ENCODE measurements at places on chromosomes 7 and 10. TPM values are rescaled to one million over a fixed set of nuclear protein-coding genes. Genes with fewer than 3 reads are reported as not detected.

GRCh38 chr10:77581738-77582137, 55.9 kb downstream of the KCNMA1 start:
- no peak for DNase-seq

DNA sequence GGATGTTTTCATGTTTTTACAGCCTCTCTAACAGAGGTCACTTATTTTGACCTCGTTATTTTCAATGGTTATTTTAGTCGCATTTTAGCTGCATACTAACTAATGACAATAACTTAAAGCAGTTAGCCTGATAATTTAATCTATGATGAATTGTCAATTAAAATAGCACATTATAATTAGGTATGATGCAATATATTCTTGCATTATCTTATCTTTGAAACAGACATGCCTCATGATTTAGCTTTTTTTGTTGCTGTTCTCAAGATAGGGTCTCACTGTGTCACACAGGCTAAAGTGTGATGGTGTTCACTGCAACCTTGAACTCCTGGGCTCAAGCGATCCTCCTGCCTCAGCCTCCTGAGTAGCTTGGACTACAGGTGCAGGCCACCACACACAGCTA, 126.4 kb downstream of the KBTBD2 start:
- no peak for DNase-seq

- no peak for DNase-seq
Observed at GRCh38 chr10:132272231-132272971, 35.3 kb downstream of the STK32C start.

Gene LBX1
- 0.06 TPM for total RNA-seq

DNA sequence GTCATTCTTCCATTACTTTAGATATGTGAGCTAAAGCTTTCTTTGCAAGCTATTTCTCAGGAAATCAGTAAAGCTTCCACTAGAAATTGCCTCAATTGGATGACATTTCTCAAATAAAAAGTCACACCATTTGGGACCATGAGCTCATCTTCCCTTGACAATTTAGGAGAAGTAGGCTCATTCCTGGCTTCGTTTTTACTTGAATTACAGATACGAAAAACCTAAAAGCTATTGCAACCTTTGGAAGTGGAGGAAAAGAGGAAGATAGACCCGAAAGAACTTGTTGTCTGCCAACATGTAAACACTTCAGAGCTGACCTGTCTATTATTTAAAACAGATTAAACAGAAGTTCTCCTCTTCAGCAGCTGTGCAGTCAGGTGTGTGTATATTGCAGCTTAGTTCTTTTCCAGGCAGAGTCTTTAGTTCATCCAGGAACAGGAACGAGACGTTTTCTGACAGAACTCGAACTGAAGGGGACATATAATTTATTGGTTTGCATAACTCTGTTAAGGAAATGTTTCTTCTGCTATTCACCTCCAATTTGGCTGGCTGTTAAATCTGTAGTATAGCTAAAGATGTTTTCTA, 43.1 kb upstream of the ST8SIA6 start:
- no peak for DNase-seq

DNA sequence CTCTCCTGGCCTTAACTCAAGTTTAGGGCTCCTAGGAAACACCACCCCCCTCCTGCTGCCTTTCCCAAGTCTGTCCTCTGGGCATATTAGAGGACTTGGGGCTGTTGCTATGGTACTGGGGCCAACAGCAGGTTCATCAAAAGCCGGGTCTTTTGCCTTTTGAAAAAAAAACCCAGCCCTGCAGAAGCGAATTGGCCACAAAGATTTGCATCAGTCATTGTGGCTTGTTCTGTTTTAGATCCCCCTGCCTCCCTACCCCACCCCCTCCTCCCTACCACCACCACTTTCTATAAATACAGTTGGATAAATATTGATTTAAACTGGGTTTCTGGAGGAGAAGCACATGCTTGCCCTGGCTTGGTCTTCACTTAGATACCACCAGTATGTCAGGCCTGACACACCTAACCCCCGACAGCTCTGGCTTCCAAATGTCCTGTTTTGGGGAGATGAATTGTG, 7.0 kb downstream of the MXI1 start:
- DNase-seq = no peak

DNA sequence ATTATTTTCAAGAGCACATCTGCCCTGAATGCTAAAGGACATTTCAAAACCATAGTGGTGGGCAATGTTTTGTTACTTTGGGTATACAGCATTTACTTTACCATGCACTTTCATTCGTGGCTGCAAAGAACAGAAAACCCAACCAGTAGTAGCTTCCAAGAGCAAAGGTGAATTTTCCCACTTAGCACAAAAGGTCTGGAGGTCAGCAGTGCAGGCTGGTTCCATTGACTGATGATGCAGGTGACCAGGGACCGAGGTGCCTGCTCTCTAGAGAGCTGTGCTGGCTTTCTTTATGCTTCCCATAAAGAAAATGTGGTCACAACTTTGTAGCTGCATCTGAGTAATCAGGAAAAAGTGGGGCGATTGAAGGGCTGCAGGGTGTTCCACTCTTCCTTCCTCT, 240.0 kb downstream of the BICC1 start:
- DNase-seq = no peak

Gene ANKRD22
- total RNA-seq = not detected

Gene AKR1C8
- total RNA-seq = not detected

GRCh38 chr10:29191674-29192073, 97.2 kb upstream of the LYZL1 start:
- no peak for DNase-seq

DNA sequence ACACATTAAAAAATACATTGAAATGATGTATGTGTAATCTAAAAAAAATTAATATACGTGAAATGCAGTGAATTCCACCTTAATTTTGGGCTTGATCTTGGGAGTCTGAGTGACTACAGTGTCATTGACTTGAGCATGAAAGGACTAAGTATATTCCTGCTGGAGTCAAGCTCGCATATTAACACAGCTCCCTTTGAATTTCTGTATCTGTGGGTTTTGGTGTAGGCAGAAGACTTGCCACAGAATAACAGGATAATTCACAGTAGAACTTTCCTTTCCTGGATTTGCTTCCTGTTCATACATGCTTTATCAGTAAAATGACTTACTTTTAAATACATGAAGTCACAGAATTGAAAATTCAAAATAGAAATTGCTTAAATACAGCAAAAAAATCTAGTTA, 55.3 kb downstream of the PPP1R9A start:
- no peak for DNase-seq

DNA sequence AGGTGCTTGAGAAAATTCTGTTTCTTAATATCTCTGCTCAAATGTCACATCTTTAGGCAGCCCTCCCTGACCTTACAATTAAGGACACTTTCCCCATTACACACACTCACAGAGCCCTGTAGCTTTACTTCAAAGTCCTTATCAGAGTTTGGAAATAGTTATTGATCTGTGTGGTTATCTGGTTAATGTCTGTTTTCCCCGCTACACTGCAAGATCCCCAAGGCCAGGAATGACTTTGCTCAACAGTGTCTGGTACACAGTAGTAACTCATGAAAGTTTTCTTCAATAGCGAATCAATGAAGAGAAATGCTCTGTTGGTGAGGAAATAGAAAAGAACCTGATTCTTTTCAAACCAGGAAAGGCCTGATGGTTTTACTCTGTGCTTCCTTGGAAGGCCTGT, 554.4 kb downstream of the REEP3 start:
- DNase-seq = no peak

Gene ZNF777
- total RNA-seq = 11.4 TPM

DNA sequence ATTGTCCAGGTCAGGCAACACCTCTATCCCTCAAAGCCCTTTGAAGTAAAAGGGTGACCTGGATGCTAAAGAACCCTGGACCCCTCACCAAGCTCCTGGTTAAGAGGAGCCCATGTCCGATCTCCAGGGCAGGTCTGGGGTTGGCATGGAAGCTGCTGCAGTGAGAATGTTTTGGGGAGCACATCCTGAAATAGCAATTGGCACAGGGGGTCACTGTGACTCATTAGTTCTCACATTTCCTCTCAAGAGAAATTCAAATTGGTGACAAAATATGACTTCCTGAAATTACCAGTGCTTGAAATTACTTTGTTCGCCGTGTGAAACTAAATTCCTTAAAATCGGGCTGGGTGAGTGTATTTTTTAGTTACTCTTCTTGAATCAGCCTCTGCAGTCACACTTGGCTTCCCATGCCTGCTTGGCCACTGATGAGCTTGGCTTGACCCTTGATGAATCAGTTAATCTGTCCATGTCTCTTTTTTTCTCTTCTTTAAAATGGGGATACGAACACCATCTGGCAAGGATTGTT, 18.8 kb upstream of the ARHGAP22 start:
- no peak for DNase-seq

GRCh38 chr10:119313644-119314043, 106.3 kb downstream of the GRK5 start:
- peak; percentile 61 for DNase-seq

- peak; percentile 54 for DNase-seq
Observed at GRCh38 chr10:71966046-71967004, 2.1 kb downstream of the CHST3 start.

Gene MKI67
- total RNA-seq = 32.2 TPM

- DNase-seq = no peak
Observed at GRCh38 chr10:10778959-10779358, 238.7 kb upstream of the CELF2 start.

- no peak for DNase-seq
Observed at GRCh38 chr10:2951235-2951835, 116.0 kb upstream of the PFKP start.

DNA sequence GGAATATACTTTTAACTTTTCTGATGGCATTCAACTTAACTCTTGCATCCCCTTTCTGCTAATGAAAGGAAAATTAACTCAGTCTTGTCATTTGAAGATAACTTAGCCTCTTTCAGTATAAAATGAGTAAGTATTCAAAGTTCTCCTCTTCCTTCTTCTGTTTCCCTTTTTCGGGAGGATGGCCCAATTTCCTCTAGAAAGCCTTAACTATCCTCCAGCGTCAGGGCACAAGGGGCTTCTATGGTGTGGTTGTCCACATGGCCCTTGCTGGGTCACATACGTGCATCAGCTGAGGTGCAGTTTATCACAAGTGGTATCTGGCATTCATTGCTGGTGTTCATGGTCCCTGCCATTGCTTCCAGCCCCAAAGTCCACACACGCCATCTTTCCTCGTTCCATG, 17.8 kb upstream of the GSAP start:
- no peak for DNase-seq

DNA sequence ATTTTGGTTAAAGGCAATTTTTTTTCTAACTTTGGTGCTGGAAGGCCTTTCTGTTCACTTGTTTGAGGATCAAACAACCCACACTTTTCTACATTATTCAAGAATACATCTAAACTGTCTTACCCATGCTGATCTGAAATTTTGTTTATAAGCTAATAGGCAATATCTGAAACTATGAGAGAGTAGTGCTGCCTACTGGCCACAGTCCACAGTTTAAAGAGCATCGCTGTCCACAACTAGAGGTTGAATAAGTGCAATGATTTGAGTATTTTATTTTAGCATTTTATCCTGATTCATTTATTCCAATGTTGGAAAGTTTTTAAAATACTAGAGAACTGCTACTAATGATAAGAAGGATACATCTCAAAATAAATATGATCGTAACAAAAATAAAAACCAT, 306.9 kb downstream of the ELMO1 start:
- DNase-seq = no peak

Gene VSTM4
- total RNA-seq = 9.5 TPM

Data from Daoy (cell line).